Muscle of arm (tissue), 14 donors: ENCODE measurements at places on chromosomes 1 and 21.
A peak's percentile ranks its signal among the peaks of the same experiment; 100 is the strongest.

- DNase-seq: no peak
These were observed 284.1 kb downstream of the BACH1 start for GRCh38 chr21:29582855-29583254.

- DNase-seq: peak; percentile 33
These were observed 22.0 kb downstream of the THAP3 start for GRCh38 chr1:6646499-6647148.

DNA sequence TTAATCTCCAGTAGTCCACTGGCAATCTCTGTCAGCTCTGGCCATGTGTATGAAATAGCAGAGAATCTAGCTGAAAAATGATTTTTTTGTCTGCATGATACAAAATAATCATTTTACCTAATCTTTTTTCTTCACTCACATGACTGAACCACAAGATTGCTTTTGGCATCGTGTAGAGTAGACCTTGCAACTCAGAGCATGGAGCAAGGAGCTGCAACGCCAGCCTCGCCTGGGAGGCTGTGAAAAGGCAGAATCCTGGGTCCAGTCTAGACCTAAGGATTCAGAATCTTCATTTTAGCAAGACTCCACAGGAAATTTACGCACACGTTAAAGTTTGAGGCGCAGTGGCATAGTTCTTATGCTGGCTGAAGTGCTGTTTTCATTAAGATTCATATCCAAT is 40.2 kb downstream of the TOMM20 start:
- DNase-seq: no peak

DNA sequence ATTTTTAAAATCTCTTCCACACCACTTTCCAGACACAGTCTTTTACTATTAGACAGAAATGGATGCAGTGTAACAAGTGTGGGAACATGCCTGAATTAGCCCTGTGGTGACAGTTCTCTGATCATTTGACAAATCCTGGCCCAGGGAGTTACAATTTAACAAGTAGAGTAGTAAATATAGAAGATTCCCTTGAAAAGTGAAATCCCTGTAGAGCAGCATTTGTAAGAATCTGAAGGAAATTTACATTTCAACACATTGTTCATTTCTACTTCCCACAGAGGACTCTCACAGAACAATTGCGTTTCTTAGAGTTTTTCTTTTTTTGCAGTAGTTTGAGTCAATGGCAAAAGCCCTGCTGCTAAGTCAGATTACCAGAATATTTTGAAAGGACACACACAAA is 458.3 kb upstream of the BRINP3 start:
- DNase-seq: peak; percentile 27

DNA sequence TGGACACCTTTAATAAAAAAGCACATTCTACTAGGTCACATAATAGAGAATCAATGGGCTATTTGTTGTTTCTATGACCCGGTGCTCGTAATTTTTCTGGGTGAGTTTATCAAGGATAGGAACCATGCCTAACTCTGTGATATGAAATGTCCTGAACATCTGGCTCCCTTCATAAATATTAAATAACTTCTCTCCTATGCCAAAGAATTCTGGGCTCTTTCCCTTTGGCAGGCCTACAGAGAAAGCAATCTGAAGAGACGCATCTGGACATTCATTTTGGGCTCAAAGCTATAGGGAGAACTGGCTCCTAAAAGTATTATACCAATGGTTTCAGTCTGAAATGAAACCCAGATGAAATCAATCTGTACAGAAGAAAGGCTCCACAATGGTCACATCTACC is 38.8 kb upstream of the ANGPTL7 start:
- peak; percentile 69 for DNase-seq

DNA sequence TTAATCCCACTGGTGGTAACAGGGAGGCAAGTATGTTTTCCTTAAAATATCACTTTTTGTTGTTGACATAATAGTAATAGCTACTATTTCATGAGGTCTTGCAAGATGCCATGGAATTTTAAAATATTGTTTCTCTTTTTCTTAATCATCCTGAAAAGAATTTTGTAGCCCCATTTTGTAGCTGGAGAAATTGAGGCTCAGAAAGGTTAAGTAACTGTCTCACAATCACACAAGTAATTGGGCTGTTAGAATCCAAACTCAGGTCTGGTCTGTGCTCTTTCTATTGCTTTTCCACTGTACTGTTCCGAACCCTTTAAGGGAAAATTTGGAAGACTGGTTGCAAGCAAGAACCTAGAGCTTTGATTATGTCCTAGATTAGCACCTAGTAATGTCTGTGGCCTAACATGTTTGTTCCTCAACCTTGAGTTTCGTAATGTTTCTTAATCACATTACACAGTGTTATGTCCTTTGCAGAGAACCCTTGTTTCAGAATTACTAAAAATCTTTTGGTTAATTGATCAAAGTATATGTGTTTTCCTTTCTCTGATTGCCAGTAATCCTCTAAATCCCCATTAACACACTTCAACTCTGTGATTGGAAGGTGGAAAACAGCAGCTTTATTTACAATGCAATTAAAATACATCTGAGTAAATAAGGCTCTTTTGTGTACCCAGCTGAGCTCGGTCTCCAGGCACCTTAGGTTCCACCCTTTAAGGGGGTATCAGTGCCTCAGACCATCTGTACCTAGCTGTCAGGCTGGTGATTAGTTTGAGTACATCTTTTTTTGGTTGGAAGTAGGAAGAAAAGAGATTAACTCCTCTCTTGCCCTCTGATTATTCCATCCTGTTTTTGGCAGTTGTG is 10.4 kb downstream of the LRRC42 start:
- DNase-seq: no peak

- no peak for DNase-seq
These were observed 29.4 kb upstream of the EPS8L3 start for GRCh38 chr1:109793089-109793485.

- DNase-seq: no peak
These were observed 29.4 kb upstream of the PEX10 start for GRCh38 chr1:2441746-2442145.

DNA sequence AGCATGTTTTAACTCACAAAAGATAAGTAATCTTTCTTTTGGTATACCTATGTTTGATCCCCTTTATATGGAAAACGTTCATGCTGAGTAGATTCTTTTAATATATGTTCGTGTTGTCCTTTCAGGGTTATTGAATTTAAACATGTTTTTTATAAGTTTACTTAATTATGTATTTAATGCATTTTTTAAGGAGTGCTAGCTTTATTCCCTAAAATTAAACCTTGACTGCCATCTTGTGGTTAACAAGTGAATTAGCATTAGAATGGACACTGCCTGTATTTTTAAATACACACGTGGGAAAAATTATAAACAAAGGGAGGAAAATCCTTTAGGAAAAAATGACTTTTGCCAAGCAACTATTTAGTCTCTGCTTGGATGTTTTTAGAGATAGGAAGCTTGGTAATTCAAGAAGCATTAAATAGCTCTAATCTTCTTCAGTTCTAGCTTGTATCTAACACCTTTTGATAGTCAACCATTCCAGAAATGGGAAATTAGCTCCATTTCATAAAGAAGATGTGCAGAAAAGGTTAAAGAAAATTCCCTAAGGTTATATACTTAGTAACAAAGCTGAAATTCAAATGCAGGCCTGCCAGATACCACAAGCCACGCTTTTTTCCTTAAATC is 43.0 kb downstream of the UBE2U start:
- peak; percentile 40 for DNase-seq

GRCh38 chr1:82453511-82454185 is 652.9 kb downstream of the ADGRL2 start:
- no peak for DNase-seq

- no peak for DNase-seq
These were observed 260.5 kb downstream of the DYRK1A start for GRCh38 chr21:37627074-37627473.

DNA sequence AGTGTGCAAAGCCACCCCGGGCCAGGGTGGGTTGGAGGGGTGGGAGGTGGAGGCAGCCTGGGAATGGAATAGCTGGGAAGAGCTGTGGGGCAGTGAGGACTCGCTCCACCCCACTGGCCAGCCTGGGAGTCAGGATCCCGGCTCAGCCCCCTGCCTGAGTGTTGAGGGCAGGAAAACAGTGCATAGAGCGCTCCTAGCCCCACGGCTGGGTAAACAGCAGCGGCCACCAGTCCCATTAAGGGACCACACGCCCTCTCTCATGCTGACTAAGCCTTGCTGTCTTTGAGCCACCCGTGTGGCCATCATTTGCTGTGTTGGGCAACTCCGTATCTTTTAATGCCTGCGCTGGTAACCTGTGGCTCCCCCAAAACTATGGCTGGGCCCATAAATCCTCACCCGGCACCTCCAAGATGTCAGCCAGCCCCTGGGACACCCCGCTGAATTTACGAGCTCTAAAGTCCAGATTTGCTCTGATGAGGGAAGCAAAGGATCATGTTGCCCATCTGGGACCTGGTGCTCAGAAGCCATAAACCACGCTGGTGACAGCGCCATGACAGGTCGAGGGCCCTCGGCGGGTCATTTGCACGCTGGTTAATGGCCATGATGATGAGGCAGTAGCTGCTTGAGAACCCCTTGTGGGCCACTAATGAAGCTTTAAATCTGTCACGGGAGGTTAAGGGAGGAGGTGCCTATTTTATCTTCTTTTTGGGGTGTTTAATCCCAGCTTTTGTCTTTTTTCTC is 34.9 kb downstream of the SYF2 start:
- no peak for DNase-seq

DNA sequence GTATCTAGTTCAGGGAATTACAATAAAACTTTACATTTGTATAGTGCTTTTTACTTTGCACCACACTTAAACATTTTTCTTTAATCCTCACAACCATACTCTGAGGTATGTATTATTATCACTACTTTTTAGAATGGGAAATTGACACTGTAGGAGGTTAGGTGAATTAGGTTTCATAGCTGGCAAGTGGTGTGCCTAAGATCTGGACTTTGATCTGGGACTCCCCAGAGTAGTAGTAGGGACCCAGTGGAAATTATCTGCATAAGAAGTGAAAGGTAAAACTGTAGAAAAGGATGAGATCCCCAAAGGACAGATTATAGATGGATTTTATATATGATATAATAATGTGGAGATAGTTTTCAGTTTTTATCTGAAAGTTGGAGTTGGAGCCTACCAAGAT is 85.6 kb downstream of the PPP1R12B start:
- no peak for DNase-seq

- peak; percentile 36 for DNase-seq
These were observed 53.8 kb downstream of the LYPLAL1 start for GRCh38 chr1:219227360-219228057.
